ENCODE measurements at places on chromosomes 11 and 22.

- no peak for DNase-seq
Measured at GRCh38 chr11:6327806-6328205, 7.5 kb upstream of the CAVIN3 start.

DNA sequence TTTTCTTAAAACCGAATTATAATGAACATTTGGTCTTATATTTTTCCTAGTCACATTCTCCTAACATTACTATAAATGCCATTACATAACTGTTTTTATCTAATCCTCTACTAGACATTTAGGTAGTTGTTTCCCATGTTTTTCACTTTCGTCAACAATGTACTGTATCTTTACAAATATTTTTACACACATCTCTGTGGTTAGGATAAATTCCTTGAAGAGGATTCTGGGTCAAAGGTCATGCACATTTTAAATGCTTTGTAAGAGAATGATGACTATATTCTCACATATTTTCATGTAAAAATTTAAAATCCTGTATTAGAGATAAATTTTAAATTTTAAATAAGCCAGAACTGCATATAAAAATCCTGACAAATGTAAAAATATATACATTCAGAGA lies 61.3 kb upstream of the CLNS1A start:
- DNase-seq: no peak

- no peak for DNase-seq
Measured at GRCh38 chr11:131916638-131917037, 546.2 kb downstream of the NTM start.

- DNase-seq: no peak
Measured at GRCh38 chr11:77753230-77753629, 67.3 kb downstream of the RSF1 start.

GRCh38 chr11:115556984-115557383 lies 52.8 kb upstream of the CADM1 start:
- DNase-seq: no peak

DNA sequence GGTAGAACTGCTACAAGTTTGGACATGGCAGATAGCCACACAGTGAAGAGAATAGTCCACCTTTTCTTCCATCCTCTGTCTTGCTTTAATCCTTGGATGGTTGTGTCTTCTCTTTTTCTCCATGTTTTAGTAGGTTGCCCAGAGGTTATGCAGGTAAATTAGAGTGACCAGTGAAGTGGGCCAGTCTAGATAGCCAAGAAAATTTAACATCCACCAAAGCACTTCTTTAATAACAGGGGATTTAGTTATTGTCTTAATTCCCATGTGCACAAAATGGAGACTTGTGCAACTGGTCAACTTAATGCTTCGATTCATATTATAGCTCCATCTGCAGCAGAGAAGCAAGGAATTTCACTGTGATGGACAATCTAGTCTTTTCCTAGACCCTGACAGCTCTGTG lies 58.8 kb upstream of the RCN1 start:
- DNase-seq: no peak

- peak; percentile 77 for DNase-seq
Measured at GRCh38 chr11:103035791-103036434, 56.0 kb downstream of the DCUN1D5 start.

DNA sequence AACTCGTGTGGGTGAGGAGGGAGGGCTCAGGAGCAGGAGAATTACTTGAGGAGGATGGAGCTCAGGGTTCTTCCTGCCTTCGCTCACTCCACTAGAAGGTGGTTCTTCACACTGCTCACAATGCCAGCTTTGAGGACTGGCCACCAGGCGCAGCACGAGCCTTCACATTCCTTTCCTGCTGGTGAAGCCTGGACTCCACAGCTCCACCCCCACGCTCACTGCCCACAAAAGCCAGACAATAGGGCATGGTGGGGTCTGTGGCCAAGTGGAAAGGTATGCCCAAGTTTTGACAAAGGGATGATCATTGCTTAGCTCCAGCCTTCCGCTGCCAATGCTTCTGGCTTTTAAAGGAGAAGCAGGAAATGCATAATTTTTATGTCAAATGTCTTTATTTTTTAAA lies 58.0 kb upstream of the FADD start:
- DNase-seq: no peak

- DNase-seq: no peak
Measured at GRCh38 chr11:2779981-2780849, 80.4 kb upstream of the KCNQ1OT1 start.

DNA sequence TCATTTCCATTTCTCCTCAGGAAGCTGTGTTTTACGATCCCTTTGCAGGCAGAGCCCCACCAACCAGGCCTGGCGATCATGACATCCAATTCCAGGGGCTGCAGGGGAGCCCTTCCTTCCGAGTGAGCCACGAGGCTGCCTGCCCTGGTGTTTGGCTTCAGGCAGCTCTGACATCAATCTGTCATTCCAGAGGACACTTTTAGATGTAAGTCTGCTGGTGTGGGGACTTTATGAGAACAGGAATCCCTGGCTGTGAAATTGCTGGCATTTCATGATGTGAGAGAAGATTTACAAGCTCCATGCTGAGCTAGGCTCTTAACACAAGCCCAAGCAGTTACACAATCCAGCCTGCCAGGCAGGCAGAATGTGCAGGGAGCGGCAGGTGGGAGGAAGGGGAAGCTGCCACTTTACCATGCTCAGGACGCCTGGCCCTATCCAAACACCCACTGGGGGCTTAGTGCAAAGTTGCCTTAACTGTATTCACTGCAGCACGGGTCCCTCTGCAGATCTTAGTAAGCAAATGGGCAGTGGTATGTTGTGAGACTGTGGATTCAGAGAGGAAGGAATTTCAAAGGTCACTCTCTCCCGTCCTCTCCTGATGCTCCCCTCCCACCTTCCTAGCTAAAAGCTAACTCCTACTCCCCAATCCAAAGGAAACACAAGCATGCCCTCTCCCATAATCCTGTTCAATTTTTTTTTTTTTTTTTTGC lies 43.4 kb upstream of the MICAL2 start:
- peak; percentile 85 for DNase-seq

GRCh38 chr11:64186492-64187165 lies 658 bp downstream of the STIP1 start:
- DNase-seq: peak; percentile 30

- no peak for DNase-seq
Measured at GRCh38 chr11:107392611-107393010, 65.0 kb downstream of the CWF19L2 start.

DNA sequence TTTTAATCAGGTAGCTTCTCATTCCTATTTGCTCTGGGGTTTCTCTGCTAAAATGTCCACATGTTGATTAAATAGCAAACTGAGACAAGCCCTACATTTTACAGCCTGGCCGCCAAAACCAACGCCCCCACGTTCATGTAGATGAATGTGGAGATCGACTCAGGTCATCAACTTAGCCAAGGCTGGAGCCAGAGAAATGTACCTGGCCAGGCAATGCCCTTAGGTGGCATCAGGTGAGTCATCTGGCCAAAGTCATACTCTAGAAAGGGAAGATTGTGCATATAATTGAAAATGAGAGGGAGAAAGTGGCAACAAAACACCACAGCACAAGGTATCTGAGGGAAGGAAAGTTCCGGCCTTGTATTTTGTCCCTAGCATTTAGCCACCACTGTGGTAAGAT lies 37.1 kb upstream of the CCDC89 start:
- DNase-seq: no peak

DNA sequence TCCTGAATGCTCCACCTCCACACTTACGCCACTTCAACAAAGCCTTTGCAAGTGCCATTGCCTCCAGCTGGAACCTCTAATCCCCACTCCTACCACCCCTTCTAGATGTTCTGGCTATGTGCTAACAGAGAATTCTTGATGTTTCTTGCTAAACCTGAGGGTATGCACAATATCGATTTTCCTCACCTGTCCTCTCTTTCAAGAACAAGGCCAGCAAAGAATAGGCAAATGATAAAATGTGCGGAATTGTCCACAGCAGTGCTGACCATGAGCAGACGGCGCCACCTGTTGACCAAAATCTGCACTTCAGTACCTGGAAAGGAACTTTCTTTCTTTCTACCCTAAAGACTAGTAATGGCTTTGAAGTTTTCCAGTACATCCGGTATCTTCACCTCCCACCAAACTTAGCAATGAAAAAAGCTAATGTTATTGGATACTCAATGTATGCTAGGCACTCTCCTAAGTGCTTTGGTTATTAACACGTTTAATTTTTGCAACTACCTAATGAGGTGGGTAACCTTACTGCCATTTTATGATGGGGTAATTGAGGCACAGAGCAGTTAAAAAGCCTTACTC lies 3.4 kb downstream of the TIMM10 start:
- DNase-seq: peak; percentile 81

DNA sequence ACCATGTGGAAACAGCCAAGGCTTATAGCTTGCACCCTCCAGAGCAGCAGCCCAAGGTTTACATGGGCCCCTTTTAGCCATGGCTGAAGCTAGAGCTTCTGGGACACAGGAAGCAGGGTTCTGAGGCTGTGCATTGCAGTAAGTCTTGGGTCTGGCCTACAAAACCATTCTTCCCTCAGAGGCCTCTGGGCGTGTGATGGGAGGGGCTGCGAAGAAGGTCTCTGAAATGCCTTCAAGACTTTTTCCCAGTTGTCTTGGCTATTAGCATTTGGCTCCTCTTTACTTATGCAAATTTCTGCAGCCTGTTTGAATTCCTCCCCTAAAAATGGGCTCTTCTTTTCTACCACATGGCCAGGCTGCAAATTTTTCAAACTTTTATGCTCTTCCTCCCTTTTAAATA lies 109.5 kb downstream of the BBOX1 start:
- DNase-seq: no peak

GRCh38 chr11:132186699-132187098 lies 816.3 kb downstream of the NTM start:
- DNase-seq: no peak

DNA sequence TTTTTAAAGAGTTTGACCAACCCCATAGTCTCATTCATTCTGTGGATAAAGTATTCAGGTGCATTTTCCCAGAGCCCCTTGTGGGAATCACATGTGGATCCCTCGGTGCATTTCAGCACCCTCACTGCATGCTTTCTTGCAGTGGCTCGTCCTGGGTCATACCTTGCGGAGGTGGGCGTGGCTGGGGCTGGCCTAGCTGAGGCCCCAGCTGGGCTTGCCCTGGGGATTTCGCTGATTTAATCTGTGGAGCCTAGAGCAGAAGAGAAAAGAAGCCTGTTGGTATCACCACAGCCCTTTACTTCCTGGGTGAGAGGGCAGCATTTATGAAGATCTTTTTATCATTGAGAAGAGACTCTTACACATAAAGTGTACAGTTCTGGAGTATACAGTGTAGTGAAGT lies 53.1 kb downstream of the FBXO7 start:
- no peak for DNase-seq

- DNase-seq: no peak
Measured at GRCh38 chr11:120842195-120842594, 181.7 kb upstream of the TBCEL start.

DNA sequence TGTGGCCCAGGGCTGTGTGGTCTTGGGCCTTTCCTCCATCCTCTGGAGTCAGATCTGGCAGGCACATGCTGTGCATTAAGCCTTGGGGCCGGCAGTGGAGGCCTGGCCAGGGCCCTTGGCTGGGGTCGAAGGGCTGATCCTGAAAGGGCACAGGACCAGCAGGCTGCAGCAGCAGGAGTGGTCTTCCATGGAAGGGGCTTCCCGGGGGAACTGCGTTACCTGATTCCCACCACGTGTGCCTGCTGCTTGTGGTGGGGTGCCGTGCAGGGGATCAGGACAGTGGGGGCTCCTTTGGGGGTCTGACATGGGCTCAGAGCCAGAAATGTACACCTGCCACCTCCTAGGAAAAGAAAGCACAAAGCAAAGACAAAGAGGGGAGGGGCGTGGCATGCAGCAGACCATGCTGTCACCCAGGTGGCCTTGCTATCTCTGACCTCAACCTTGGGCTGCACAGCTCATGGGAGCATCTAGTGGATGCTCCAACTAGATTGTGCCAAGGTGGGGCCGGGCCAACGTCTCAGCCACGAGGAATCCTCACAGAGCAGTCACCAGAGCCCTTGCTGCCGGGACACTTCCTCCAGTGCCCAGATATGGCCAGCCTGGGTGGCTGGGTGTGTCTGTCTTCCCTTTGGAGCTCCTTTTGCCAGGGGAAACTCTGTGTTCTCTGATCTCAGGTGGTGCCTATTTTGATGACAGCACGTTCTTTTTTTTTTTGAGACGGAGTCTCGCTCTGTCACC lies 17.9 kb upstream of the YPEL1 start:
- DNase-seq: no peak

DNA sequence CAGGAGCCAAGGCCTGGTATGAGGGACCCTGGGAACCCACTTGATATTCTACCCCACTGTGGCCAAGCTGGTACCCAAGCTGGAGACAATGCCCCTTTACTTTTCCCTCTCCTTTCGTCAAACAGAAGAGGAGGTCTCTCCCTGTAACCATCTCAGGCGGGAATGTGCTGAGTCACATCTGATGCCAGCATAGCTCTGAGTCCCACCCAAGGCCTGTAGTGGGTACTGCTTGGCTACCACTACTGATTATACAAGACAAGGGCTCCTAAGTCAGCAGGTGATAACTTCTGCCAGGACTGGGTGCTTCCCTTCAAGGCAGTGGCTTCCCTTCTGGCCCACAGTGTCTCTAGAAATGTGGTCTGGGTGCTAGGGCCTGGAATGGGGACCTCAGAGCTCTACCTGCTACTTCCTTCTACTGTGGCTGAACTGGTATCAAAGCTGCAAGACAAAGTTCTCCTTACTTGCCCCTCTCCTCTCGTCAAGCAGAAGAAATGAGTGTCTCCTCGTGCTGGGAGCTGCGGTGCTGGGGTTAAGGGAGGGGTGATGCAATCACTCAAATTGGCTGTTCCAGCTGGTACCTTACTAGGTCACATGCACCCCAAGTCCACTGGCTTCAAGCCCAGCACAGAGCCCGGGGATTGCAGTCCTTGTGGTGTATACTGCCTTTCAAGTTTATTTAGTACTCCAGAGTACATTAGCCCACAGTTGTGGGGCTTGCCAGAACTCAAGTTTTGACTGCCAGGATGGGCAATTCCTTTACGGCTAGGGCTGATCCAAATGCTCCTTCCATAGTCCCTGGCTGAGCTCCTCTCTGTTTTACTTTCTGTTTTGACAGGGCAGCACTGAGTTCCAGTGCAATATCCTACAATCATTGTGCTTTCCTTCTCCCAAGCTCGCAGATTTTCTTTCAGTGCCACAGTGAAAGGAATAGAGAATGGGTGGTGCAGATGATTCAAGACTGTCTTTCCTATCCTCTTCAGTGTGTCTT lies 419.7 kb upstream of the CNTN5 start:
- DNase-seq: no peak

DNA sequence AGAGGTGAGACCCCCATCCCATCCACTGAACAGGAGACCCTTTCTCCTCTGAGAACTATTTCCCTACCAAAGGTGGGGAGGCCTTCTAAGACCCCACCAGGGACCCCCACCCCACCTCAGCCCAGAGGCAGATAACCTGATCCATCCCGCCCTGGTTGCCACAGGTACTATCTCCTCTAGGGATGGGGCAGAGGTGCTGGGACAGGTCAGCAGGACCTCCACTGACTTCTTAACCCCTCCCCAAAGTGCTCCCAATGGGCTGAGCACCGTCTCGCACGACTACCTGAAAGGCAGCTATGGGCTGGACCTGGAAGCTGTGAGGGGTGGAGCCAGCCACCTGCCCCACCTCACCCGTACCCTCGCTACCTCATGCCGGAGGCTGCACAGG lies 4.3 kb downstream of the INPPL1 start:
- no peak for DNase-seq

DNA sequence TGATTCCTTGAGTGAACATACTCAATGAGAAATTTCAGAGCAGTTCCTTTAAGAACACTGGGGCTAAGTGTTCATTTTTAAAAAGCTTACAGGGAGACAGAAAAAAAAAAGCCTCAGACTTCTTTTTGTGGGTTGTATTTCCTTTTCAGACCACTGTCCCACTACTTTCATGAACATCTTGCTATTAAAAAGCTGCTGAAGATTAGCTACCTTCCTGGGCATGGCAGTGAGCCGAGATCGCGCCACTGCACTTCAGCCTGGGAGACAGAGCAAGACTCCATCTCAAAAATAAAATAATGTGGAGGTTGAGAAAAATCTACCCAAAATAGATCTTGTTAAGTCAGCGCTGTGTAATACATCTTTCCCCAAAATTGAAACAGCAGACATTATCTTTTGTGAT lies 10.8 kb downstream of the TRAF6 start:
- no peak for DNase-seq

Data from suppressor macrophage (primary cell).